ENCODE measurements at places on chromosomes 12 and 14. TPM values are rescaled to one million over a fixed set of nuclear protein-coding genes. Genes with fewer than 3 reads are reported as not detected.

The SSPN gene
- 0.57 TPM for total RNA-seq

The VASH1 gene
- 0.16 TPM for total RNA-seq

The ANKRD33 gene
- not detected for total RNA-seq

The DNAI7 gene
- total RNA-seq = 0.08 TPM

The FGF6 gene
- total RNA-seq = not detected

The ITGA5 gene
- total RNA-seq = 267 TPM

The RILPL1 gene
- total RNA-seq = 19.1 TPM

The NRIP2 gene
- total RNA-seq = not detected

The PLEKHG7 gene
- total RNA-seq = not detected

The ZNF10 gene
- total RNA-seq = 3.4 TPM

The DLK1 gene
- not detected for total RNA-seq

The SERPINA10 gene
- not detected for total RNA-seq

The WNT5B gene
- 19.9 TPM for total RNA-seq

The ERP29 gene
- total RNA-seq = 85.7 TPM

The TMEM106C gene
- total RNA-seq = 133 TPM

The IFI27L2 gene
- 298 TPM for total RNA-seq

The HSP90B1 gene
- 1,218 TPM for total RNA-seq

The FAM161B gene
- 1.6 TPM for total RNA-seq

The IFNG-AS1 gene
- not detected for total RNA-seq

The SLC10A1 gene
- not detected for total RNA-seq

The TAS2R46 gene
- total RNA-seq = not detected

The RASAL1 gene
- total RNA-seq = 0.04 TPM

The SLCO1B1 gene
- not detected for total RNA-seq

The FLVCR2 gene
- total RNA-seq = not detected

The OR4E1 gene
- not detected for total RNA-seq

The PTGER2 gene
- 1.2 TPM for total RNA-seq

The FGFR1OP2 gene
- total RNA-seq = 37.1 TPM

The FBLN5 gene
- total RNA-seq = 1.4 TPM

The TAS2R9 gene
- total RNA-seq = not detected

The TRHDE gene
- total RNA-seq = 0.47 TPM

The JAG2 gene
- 61.6 TPM for total RNA-seq

The RNU4-1 gene
- total RNA-seq = under 0.01 TPM

The ZBTB42 gene
- 2.3 TPM for total RNA-seq

The PAX9 gene
- total RNA-seq = 0.04 TPM
